T-helper 9 cell (primary cell): ENCODE measurements at places on chromosomes 16 and 17.

DNA sequence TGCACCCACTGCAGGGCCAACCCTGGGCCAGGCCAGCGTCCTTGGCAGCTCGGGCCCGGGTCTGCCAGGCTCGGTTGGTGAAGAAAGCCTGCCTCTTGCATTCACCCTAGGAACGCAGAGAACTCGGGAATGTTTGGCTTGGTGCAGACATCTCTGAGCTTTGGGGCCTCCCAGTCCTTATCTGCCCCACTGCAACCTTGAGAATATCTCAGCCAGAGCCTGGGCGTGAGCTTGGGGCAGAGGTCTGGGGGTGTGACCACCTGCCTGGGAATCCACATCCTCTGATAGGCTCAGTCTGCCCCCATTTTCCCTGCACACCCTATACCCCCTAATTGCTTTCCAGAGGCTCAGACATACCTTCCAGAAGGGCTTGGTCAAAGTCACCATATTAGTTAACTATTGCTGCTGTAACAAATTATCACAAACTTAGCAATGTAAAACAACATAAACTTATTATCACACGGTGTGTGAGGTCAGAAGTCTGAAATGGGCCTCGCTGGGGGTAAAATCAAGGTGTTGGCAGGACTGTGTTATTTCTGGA lies 30.7 kb upstream of the ZNF423 start:
- no peak for DNase-seq

- no peak for DNase-seq
Measured at GRCh38 chr17:56222255-56222654, 69.0 kb downstream of the ANKFN1 start.

DNA sequence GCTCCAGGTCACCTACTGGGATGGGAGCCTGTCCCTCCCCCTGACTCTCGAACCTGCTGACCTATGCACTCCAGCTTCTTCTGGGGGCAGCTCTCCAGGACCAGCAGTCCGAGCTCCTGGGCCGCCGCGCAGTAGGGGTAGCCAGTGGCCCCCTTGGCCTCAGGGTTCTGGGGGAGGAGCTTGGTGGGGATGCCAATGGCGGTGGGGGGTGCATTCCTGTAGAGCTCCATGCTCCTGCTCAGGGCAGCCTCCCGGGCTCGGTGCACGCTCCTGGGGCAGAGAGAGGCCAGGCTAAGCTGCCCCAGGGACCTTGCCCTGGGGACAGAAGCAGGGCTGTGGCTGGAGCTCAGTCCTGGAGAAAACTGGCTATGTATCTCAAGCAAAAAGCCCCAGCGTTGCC lies 7.7 kb upstream of the SPATA2L start:
- DNase-seq = no peak

- no peak for DNase-seq
Measured at GRCh38 chr16:84868328-84868727, 48.5 kb downstream of the CRISPLD2 start.

DNA sequence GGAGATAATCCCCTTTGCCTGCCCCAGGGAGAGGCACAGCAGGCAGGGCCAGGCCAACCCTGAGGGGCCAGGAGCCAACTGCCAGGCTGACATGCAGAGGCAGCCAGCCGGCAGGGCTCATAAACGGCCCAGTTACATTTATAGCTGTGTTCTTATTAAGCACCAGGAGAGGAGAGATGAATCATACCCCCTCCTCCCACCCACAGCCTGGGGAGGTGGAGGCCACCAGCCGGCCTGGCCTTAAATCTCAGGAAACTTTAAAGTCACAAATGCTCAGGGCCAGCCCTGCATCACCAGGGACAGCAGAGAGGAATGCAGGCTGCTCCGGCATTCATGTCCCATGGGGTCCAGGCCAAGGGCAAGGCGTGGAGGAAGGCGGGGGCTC lies 177.2 kb downstream of the TMEM132E start:
- no peak for DNase-seq

GRCh38 chr16:49528866-49529288 lies 155.3 kb downstream of the C16orf78 start:
- DNase-seq = no peak

GRCh38 chr16:31050280-31051030 lies 17.1 kb downstream of the STX4 start:
- no peak for DNase-seq

DNA sequence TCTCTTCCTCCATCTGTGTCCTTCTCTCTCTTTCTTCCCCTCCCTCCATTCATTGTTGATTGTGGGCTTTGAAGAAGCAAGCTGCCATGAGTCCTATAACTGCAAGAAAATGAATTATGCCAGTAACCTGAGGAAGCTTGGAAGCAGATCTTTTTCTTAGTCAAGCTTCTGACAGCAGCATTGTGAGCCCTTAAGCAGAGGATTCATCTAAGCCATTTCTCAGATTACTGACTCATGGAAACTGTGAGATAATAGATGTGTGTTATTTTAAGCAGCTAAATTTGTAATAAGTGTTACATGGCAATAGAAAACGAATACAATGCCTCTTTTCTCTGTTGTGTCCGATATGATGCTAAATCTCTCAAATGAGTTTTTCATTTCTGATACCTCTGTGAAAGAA lies 1109.7 kb downstream of the CDH11 start:
- no peak for DNase-seq
